ENCODE measurements at places on chromosomes 1 and 21. TPM values are rescaled to one million over a fixed set of nuclear protein-coding genes. Genes with fewer than 3 reads are reported as not detected.

Gene HTR6
- not detected for total RNA-seq

DNA sequence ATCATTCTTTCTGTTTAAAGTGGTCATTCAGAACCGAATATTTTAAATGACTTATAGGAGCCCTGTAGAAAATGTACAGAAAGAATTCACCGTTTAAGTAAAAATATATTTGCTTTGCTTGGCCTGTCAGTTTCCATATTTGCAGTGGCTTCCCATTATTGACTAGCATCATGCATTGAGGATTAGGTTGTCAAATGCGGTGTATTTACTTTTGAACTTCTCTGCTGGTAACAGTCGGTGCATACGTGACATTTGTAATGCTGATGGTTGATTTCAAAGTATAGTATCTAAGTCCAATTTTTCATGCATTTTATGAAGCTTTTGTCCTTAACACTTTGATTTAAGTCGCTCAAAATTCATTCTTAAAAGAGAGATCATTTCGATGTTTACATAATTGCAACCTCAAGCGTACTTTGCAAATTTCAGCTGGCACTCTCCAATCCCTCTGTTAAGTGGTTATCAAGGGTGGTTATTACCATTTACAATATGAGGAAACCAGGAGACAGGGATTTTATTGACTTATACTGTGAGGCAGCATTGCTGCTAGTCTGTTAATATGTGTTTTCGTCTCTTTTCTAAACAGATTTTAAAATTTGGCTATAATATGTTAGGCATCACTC, 201.6 kb downstream of the SDCCAG8 start:
- H3K27ac ChIP-seq = no peak overlapping the region
- H3K4me3 ChIP-seq = no peak overlapping the region

Gene ACTN2
- total RNA-seq = 0.91 TPM

Gene OR2T29
- not detected for total RNA-seq
